ENCODE measurements at places on chromosomes 5 and 9.
A peak's percentile ranks its signal among the peaks of the same experiment; 100 is the strongest.

GRCh38 chr9:3337515-3338225 lies 188.1 kb downstream of the RFX3 start:
- peak; percentile 10 for DNase-seq

DNA sequence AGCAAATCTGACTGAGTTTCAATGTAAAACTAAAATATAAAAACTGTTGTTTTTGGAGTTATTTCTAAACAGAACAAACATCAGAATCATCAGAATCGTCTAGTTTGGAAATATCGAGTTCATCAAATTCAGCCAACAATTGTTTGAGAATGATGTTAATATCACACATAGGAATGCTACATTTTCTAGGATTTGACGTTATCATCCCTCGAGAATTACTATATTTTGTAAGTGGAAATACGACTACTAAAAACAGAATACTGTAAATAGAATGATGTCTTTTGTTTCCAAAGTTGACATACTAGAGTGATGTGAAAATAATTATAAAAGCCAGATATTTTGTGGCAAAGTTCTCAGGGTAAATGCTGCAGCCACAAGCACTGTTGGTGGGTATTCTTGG lies 805.9 kb downstream of the TLE1 start:
- DNase-seq = no peak

- peak; percentile 81 for DNase-seq
These were observed 49.6 kb upstream of the CPLX2 start for GRCh38 chr5:175821790-175822211.

DNA sequence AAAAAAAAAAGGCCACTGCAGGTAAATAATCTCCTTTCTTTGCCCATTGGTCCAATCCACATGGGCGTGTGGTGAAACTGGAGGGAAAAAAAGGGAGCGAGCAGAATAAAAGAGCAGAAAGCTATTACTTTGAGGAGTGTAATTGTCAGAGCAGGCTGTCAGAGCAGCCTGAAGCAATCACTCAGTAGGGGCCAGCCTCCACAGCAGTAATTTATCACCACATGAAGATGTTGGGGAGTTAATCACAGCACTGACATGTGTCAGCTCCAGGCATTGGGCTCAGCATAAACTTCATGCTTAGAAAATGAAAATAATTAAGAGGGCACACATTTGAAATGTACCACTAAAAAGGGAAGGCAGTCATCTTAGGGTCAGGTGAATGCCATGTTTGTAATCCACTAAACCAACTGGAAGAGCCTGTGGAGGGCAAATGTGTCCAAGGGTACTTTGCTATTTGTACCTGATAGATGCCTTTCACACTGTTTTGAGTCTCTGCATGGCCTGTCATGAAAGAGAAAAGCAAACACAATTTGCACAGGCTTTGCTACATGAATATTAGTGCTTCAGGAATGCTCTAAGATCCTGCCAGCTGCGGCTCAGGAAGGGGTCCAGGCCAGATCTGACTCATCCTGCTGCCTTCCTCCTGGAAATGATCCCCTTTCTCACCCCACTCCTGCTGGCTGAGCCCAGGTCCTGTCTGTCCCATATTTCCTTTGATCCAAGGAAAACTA lies 2.9 kb upstream of the PTGER4 start:
- no peak for DNase-seq

DNA sequence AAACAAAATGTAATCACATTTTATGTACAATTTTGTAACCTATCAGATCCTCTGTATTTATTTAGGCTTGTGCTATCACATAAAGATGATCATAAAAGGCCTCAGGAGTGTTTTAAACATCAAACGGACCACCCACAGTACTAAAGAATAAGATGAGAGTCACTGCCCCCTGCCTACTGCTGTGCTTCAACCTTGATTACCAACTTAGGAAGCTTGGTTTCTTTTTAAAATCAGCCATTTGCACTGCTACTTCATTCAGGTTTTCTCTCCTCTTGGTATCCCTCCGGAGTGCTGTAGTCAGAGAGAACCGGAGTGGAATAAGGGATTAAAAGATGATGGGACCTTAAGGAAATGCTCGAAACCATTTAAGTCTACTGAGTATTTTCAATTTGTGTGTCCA lies 6.9 kb downstream of the C7 start:
- DNase-seq = no peak

DNA sequence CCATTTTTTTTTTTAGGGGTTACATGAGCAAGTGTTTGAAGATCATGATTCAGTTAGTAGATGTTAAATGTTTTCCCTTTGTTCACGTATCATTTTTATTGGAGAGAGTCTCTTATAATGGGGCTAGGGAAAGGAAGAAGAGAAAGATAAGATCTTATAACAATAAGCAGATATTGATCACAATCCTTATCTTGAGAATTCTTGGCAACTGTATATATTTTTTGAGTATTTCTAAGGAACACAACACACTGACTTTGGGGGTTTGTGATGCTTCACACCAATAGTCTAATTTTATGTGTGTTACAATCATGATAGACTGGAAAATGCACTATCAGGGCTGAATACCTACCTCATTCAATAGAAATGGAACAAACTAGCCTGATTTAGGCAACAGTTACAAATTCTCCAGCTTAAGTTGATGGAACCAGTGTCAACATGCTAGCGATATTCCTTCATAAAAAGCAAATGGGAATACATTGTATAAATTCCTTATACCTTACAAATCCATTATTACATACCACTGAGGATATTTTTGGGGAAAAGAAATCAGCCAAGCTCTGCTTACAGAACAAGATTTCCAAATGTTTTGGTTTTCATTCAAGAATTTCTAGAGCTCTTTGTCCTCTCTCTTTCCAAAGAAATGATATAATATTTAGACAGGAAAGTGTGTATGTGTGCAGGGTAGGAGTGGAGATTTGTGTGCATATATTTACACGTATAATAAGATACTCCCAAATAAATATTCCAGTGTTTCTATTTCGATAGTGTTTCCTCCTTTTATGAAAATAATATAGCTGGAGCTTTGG lies 41.5 kb downstream of the SVEP1 start:
- no peak for DNase-seq

DNA sequence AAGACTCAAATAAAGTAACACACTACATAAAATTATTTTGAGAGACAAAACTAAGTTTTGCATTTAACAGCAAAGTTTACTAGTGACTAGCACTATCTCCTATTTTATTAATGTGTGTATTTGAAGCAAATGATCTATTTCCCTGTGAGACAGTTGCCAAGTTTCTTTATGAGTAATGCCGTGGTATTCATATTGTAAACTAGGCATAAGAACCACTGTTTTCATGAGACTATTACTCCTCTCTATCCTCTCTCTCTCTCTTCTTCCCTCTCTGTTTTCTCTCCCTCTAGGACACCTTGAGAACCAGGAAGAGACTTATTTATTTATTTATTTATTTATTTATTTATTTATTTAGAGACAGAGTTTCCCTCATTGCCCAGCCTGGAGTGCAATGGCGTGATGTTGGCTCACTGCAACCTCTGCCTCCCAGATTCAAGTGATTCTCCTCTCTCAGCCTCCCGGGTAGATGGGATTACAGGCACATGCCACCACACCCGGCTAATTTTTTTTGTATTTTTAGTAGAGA lies 61.1 kb downstream of the MLANA start:
- DNase-seq = peak; percentile 23

GRCh38 chr5:32443541-32444430 lies 754 bp downstream of the ZFR start:
- DNase-seq = peak; percentile 53

DNA sequence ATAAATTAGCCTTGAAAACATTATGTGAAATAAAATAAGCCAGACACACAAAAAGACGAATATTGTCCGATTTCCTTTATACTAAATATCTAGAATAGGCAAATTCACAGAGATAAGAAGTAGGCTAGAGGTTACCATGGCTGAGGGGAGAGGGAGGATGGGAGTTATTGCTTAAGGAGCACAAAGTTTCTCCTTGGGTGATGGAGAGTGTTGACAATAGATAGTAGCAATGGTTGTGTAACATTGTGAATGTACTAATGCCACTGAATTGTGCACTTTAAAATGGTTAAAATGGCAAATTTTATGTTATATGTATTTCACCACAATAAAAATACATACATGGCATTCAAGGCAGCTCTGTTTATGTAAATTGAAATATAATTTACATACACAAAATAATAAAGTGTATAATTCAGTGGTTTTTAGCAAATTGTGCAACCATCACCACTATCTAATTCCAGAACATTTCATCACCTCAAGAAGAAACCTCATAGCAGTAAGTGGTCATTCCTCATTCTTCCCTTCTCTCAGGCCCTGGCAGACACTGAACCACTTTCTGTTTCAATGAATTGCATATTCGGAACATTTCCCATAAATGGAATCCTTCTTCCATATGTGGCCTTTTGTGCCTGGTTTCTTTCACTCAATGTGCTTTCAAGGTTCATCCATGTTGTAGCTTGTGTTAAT lies 59.2 kb downstream of the NDST1 start:
- DNase-seq = no peak

DNA sequence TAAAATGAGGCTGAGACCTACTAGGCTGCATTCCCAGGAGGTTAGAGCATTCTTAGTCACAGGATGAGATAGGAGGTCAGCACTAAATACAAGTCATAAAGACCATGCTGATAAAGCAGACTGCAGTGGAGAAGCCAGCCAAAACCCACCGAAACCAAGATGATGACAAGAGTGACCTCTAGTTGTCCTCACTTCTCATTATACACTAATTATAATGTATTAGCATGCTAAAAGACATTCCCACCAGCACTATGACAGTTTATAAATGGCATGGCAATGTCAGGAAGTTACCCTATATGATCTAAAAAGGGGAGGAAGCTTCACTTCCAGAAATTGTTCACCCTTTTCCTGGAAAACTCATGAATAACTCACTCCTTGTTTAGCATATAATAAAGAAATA lies 88.6 kb downstream of the PLPPR1 start:
- DNase-seq = no peak

DNA sequence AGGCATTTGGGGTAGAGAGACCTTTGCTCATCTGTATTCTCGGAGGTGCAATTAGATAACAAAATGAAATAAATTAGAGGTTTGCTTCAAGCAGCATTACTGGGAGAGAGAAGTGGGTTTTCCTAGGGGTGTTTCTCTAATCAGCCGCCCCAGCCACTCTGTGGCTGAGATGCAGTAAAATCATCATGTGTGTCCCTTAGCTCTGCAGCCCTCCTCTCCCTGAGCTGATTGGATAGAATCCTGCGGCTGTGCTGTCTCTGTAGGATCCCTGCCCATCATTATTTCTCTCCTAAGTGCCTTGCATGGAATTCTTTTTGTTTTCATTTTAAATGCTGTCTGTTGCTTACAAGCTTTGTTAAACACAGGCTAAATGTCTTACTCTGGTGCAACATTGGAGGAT lies 171.4 kb downstream of the SH3GL2 start:
- no peak for DNase-seq

GRCh38 chr5:76473661-76474060 lies 70.6 kb downstream of the IQGAP2 start:
- peak; percentile 80 for DNase-seq

DNA sequence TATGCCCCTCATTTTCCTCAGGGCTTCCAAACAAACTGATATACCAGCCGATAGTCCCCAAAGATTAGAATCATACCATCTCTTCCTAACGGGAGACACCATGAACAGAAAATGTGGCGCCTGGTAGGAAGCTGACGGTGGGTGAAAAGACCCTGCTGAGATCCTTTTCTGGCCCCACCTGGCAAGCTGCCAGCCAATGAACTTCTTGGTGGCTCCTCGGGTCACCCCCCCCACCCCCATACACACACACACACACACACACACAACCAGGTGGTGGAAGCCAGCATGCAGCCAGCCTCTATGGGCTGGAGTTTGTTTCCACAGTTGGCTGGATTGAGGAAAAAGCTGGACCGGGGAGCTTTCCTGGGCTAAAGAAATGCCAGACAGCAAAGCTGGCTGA lies 4.8 kb upstream of the CCIN start:
- DNase-seq = no peak

DNA sequence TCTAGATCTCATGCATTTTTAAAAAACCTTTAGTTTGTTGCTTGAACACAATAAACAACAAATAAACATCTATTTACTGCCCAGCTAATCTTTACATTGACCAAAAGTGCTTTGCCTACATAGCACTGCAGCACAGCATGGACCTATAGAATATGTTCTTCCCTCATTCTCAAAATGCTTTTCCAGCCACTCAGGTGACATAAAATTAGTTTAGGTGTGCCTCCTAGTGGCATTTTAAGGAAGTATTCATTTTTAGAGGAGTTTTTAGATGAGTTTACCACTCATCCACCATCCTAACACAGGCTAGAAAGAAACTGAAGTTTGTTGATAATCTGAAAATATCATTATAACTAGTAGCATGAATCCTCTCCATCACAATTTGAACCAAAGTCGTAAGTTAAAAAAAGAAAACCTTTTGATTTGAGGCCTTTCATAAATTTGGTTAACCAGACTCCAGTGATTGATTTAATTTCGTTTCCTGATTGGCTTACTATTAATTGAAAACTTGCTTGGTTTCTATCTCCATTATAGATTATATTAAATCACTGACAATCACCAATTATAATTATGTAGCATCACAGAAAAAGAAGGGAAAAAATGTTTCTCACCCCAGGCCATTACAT lies 12.6 kb downstream of the PLGRKT start:
- peak; percentile 64 for DNase-seq

- no peak for DNase-seq
These were observed 69.2 kb upstream of the PALM2AKAP2 start for GRCh38 chr9:109710830-109711229.

DNA sequence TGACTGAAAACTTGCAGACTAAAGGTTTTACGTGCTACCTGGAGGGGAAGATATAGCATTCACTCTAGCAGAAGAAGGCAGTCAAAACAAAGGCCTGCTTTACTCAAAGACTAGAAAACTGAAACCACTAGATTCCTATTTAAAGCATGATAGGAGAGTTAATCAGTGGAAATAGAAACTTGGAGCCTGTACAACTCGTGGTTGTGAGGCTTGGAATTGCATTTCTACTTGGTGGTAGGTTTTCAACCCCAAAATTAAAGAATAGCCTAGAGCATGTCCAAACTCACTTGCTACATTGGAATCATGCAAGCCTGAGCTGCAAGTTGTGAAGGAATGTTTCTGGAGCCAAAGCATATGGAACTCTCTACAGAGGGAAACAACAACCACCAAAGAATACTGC lies 1526.4 kb upstream of the NUDT12 start:
- no peak for DNase-seq

GRCh38 chr5:131068076-131068475 lies 97.0 kb downstream of the HINT1 start:
- DNase-seq = no peak

DNA sequence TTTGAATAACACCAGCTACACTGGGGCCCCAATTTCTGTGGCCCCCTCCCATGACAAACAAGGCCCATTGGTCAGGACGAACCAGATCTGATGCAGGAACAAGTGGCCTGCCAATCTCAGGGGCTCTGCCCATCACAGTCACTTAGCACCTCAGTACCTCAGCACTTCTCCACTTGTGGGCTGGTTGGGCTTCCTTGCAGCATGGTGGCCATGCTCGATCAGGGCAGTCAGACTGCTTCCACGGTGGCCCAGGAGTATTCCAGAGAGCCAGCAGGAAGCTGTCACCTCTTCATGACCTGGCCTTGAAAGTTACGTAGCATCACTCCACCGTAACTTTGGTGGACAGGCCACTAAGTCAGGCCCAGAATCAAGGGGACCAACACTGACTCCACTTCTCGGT lies 206.5 kb downstream of the AUH start:
- DNase-seq = no peak

GRCh38 chr9:96453625-96454024 lies 3.7 kb downstream of the HABP4 start:
- no peak for DNase-seq
